GM23248 (cell line): ENCODE measurements at places on chromosomes 13 and 19. TPM values are rescaled to one million over a fixed set of nuclear protein-coding genes. Genes with fewer than 3 reads are reported as not detected.
A peak's percentile ranks its signal among the peaks of the same experiment; 100 is the strongest.

DNA sequence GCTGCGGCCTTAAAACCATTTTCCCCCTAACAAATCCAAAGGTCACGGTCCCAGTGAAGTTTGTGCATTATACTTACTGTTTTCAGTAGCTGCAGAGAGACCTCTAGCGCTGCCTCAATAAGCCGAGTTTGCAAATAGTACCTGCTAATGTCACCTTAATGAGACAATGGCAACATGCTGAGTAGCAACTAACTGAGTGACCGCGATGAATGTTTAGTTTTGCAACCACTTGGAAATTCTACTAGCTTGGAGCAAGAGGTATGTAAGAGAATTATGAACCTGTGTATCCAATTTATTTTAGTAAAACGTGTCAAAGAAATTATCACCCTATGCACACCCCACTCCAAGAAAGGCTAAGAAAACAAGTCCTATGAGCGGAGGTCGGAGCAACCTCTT is 1.2 kb downstream of the KPNA3 start:
- DNase-seq = peak; percentile 40

DNA sequence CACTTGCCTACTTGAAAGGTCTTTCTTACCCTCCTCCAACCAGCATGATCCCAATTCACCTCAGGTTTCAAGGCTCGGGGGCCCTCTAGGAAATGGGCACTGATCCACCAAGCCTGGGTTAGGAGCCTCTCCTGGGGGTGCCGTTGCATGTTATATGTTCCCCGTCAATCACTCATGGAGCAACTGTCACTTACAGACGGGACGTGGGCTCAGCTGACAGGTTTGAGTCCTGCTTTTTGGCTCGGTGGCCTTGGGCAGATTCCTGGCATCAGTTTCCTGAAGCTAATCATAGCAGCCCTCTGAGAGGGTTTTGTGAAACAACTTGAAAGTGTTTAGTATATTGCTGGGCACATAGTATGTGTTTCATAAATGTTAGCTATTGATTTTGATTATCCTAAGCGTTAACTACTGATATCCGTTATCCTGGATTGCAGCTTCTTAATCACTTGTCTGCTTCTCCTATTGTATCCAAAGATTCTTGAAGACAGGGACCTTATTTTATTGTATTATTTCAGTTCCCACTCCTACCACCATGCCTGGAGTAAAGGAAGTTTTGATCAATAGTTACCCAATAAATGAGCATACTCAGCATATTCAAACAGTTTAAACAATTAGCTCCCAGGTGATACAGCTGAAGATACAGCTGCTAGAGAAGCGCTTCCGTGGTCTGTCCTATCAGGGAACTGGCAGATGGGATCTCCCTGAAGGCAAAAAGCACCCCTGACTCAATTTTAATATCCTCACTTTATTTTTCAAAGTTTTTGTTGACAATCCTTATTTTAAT is 57.9 kb downstream of the RFC3 start:
- DNase-seq = no peak

ZNF709 gene
- total RNA-seq = 2.7 and 4.2 TPM in 2 replicates

DNA sequence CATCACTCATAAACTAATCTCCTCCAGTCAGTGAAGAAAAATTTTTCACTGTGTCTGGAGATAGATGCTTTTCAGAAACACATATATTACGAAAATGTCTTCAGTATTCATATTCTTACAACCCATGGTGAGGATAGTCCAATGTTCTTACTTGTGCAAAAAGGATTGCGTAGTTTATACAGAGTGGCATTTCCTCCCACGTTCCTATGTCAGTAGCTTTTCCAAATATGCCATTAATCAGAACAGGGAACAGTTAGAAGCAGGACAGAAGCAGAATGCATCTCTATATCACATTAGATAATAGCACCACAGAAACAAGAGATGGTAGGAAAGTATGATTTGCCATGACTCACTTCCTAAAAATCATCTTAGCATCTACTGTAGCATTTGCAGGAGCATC is 282.9 kb downstream of the SLITRK5 start:
- no peak for DNase-seq

ETV2 gene
- not detected in 2 replicates for total RNA-seq

- DNase-seq = peak; percentile 55
These were observed 880 bp upstream of the TMEM160 start for GRCh38 chr19:47049307-47049700.

- no peak for DNase-seq
These were observed 11.0 kb downstream of the ZNF835 start for GRCh38 chr19:56660381-56661107.
